Amniotic stem cell (primary cell): ENCODE measurements at places on chromosomes 16 and 17.

GRCh38 chr16:50841081-50841886, 99.4 kb downstream of the CYLD start:
- no peak for DNase-seq

DNA sequence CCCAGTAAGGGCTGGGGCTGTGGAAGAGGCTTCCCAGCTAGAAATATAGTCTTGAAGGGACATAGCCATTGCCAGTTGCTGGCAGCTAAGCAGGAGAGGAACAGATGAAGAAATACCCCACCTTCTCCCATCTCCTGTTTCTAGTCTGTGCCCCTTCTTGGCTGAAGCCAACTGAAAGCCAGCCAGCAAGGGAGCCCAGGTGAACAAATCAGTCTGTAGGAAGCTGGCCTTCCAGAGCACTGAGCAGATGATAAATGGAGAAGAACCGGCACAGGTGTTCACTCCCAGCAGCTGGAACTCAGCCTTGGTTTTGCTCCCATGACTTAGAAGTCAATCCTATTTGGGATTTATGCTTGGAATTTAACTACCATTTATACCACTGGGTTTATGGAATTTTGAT, 69.2 kb upstream of the DHX40 start:
- DNase-seq, result no peak

DNA sequence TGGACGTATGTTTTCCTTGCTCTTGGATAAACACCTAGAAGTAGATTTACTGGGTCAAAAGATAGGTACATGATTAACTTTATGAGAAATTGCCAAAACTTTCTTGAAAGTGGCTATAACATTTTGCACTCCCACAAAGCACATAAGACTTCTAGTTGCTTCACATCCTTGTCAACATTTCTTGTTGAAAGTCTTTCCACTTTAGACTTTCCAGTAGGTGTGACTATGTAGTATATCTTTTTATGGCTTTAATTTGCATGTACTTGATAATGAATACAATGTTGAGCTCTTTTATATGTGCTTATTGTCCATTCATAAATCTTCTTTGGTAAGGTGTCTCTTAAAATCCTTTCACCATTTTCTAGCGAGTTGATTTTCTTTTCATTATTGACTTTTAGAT, 241.2 kb upstream of the RPL38 start:
- no peak for DNase-seq

GRCh38 chr17:71727292-71727691, 393.5 kb upstream of the SOX9 start:
- no peak for DNase-seq
